ENCODE measurements at places on chromosomes 6 and 20.

- DNase-seq: no peak
Observed at GRCh38 chr6:159499034-159499433, 194.0 kb downstream of the SOD2 start.

- no peak for DNase-seq
Observed at GRCh38 chr6:114421199-114421598, 78.4 kb upstream of the HS3ST5 start.

DNA sequence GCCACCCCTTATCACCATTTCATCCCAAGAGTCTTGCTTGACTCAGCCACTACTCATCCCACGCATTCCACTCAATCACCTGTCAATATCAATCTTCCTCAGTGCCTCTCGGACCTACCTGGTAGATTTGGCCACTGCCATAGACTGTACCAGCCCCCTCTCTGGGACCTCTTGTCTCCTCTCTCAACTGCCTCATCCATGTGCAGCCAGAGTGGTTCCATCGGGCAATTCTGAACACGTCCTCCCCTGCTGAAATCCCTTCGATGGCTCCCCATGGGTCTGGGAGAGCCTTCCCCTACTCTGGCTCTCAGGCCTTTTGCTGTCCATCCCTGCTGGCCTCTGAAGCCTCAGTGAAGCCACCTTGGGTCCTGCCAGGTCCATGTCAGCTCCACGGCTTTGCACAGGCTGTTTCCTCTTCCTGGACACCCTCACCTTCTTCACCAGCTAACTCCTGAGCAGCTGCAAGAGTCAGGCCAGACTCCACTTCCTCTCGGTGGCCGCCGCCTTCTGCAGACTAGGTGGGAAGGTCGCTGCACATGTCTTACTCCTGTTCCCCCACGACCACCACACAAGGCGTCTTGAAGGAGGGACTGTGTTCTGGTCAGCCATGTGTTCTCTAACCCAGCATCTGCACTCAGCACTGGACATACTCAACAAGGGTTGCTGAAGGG is 120.4 kb downstream of the TOX2 start:
- DNase-seq: no peak

DNA sequence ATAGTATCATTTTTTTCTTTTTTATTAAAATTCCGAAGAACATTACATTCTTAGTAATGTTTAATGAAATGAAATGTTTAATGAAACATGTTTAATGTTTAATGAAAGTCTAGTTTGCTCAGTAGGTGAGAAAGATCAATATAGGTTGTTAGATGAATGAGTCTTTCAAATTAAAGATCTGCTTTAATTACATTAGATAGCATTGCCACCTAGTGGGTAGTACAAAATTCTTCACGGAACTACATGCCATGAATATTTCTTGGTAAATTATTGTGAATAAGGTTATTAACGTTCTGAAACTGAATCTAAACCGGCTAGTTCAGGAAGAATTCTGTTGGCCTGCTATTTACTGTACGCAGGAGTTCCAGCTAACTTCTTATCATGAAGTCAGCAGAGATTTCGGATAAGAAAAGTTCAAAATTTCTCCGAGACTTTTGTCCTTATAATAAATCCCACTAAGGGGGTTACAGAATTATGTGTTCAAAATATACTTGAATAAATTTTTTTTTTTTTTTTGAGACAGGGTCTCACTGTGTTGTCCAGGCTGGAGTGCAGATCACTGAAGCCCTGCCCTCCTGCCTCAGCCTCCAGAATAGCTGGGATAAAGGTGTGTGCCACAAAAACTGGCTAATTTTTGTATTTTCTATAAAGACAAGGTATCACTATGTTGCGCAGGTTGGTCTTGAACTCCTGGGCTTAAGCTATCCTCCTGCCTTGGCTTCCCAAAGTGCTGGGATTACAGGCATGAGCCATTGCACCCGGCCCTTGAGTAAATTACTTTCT is 7.9 kb upstream of the GMNN start:
- no peak for DNase-seq

GRCh38 chr6:96777113-96777512 is 60.2 kb downstream of the GPR63 start:
- no peak for DNase-seq

DNA sequence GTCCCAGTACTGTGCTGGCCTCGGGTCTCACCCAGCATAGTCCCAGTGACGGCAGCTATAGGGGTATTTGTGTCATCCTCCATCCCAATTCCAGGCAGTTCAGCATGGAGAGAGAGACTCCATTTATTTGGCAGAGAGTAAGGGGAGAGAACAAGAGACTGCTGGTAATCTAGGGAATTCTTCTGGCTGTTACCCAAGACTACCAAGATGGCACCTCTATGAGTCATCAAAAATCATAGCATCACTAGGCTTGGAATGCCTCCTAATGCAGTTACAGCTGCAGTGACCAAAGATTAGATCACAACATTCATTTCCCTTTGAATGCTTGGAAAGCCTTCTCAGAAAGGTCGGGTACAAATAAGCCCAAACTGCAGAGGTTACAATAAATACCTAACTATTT is 660.4 kb upstream of the FLRT3 start:
- no peak for DNase-seq
